ENCODE measurements at places on chromosomes 4 and X.

DNA sequence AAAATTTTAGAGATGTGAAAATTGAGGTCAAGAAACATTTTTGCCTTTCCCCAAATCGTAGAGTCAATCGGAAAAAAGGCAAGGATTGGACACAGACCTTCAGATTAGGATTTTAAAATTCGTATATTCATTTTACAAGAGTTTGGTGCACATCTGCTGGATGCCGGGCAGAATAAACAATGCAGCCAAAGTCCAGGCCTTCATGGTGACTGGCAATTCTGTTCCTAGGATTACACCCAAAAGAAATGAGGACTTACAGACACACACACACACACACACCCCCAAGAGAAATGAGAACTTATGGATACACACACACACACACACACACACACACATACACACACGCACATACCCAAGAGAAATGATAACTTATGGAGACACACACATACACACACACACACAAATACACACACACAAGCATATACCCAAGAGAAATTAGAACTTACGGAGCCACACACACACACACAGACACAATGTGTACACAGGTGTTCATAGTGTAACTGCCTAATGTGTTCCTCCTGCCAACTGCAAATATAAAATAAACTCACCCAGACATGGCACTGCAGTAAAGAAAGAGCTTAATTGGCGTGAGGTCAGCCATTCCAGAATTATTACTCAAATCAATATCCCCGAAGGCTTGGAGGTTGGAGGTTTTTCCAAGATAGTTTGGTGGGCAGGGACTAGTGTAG, 165.7 kb upstream of the STS start:
- DNase-seq, result no peak

DNA sequence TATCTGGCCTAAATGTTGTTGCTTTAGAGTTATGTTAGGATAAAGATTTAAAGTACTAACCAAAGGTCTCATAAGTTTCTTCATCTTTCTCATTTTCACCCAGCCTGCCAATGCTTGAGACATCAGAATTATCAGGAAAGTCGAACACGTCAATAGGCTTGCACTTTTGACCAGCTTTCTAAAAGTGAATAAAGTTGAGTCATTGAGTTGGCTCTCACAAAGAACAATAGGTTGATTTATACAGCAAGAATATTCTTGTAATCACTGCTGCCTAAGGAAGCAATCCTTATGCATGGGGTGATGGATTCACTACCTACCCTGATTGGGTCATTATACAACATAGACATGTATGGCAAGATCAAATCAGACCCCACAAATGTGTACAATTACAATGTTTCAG, 5.0 kb downstream of the CENPU start:
- DNase-seq, result no peak

GRCh38 chrX:13692771-13693231, 3.9 kb downstream of the RAB9A start:
- no peak for DNase-seq

DNA sequence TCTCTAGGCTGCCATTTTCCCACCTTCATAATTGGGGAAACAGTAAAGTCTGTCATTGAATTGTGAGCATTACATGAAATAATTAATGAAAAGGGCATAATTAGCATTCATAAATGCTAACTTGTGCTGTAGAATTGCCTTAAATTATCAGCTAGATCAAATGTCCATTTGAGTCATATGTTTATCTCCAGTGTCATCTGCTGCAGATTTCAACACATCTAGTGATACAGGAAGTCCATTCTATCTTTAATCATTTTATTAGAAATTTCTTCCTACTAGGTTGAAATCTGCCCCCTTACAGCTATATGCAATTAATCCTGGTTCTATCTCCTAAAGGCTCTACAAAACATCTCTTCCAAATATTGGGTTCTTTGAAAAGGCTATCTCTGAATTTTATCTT, 240.3 kb upstream of the GALNT7 start:
- DNase-seq, result no peak

- no peak for DNase-seq
Observed at GRCh38 chr4:186058253-186058979, 10.5 kb upstream of the TLR3 start.

GRCh38 chrX:9845578-9845952, 59.3 kb downstream of the SHROOM2 start:
- no peak for DNase-seq

Data from activated T-helper 1 cell treated with Interleukin-2 at 50 U/mL for 16 hours (primary cell).